ENCODE measurements at places on chromosomes 11 and 22. TPM values are rescaled to one million over a fixed set of nuclear protein-coding genes. Genes with fewer than 3 reads are reported as not detected.

Gene MMP13
- polyA plus RNA-seq, result not detected

Gene TMEM9B
- polyA plus RNA-seq, result 56.6 TPM

Gene VSIG2
- polyA plus RNA-seq, result 4.9 TPM

Gene SERHL2
- 6.6 TPM for polyA plus RNA-seq

Gene OR52E8
- not detected for polyA plus RNA-seq

Gene CARD10
- polyA plus RNA-seq, result 20.6 TPM

Measured in renal cortex interstitium (tissue), 15 donors.